ENCODE measurements at places on chromosomes 3 and 15.

GRCh38 chr3:144894576-144894975, 923.0 kb downstream of the DIPK2A start:
- DNase-seq = no peak

- DNase-seq = no peak
These were observed 59.9 kb upstream of the CORO2B start for GRCh38 chr15:68518785-68519430.

DNA sequence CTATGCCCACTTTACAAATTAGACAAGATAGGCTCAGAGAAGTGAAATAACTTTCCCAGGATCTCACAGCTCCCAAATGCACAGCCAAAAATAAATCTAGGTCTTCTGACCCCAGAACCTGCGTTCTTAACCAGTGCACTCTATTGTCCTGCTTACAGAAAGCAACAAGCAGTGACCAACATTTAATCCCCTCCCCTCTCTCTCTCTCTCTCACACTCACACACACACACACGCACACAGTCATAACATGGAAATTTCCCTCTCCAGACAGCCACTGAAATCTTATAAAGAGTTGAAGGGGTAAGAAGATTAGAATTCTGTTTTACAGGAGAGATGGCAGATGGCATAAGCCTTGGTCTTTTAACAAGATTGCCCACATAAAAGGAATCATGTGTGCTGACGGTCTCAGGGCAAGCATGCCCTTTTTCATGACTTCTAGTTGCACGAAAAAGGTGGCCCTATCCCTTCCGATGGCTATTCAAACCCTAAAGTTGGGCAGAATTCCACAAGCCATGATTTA, 29.4 kb downstream of the EOGT start:
- no peak for DNase-seq

DNA sequence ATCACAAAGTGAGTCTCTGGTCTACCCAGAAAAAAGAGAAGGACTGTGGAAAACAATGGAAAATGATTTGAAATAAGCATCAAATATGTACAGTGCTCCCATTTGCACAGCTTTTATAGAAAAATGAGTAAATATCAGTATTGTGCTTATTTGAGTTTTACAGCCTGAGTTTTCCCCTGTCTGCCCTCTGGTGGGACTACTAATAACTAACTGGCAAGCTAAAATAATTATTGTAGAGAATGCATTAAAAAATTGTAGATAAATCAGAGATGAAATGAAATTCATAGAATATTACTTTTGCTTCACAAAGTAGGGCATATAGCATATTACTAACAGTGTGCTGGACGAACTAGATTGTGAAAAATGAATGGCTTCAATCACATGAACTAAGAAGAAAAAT, 287.1 kb downstream of the NAALADL2 start:
- DNase-seq = no peak

- DNase-seq = no peak
These were observed 36.8 kb upstream of the NIT2 start for GRCh38 chr3:100297784-100298183.

- DNase-seq = no peak
These were observed 194.5 kb upstream of the GAP43 start for GRCh38 chr3:115428841-115429240.

GRCh38 chr3:49135499-49135898, 2.6 kb upstream of the LAMB2 start:
- DNase-seq = no peak

DNA sequence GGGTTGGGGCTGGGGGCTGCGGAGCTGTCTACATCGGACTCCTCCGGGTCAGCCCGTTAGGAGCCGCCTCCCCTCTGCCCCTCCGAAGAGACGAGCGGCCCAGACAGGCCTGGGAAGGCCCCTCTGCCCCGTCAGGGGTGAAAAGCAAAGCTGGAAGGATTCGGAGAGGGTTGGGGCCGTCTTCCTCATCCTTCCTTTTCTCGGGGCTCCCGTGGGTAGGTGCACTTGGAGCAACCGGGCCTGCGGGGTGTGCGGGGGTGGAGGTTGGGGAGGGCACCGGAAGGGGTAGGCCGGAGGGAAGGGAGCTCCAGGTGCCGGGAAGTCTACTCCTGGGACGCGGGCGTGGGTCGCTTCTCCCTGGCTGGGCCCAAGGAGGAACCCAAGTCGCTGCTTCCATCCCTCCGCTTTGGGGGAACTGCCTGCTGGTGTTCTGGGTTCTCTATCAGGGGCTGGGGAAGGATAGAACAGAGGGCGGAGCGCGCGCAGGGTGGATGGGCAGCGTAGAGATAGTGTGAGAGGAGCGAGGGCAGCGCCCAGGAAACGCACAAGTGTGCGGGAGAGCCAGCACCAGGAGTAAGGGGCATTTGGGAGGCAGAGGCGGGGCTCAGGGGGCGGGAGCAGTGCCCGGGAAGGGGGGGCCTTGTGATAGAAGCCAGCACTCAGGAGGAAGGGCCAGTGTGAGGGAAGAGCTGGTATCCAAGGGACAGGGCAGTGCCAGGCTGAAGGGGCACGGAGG, 590 bp downstream of the POLR2H start:
- DNase-seq = no peak

DNA sequence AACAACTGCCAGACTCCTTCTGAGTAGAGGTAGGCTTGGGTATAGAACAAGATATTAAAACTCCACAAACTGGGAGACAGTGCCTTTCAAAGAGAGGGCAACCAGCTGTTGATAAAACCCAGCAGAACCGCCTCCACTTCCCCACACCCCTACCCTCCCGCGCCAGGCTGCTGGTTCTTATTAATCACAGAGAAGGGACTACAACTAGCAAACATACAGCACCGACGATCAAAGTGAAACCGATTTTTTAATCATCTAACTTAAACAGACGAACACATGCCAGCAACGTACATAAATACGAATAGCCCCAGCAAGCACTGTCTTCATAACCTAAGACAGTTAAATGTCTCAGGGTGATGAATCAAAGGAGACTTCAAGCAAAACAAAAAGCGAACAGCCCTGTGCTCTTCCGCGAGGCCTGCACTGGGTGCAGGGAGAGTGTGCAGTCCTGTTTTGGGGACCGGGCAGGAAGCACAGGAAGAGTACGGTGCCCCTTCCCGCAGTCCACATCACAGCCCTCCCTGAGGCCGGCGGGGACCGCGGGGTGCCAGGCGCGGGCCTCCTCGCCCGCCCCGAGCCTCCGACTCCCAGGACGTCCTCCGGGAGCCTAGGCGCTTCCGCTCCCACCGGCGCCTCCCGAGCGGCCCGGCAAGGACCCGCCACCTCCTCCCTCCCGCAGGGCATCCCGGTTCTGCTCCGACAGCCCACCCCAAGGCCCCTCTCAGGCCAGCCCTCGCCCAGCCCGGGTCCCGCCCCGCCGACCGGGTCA, 75.1 kb upstream of the VGLL4 start:
- no peak for DNase-seq

DNA sequence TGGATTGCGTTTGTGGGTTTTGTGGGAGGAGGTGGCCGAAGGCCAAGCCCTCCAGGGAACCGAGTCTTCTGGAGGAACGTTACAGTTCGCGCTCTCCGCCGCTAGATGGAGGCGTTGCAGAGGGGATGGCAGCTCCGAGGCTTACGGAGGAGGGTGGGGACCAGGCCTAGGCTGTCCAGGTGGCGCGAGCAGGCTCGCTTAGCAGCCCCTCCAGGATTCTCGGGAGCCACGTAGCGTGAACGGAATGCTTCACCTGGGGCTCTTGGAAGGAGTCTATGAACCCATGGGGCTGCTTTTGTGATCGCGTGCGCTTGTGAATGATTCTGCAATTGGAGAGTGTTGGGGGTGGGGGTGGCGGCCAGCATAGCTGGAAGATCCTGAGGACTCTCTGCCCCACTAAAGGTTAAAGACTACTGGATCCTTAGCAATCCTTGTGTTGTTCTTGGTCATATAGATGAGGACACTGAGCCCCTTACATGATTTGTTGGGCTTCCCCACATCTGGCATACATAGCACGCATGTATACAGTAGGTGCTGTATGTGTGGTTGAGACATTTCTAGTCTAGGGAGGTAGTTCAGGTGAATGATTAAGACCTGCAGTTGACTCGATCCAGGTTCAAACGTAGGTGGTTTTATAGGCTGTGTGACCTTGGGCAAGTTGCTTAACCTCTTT, 25.7 kb downstream of the FAM3D start:
- DNase-seq = no peak

- peak; percentile 9 for DNase-seq
These were observed 37.7 kb downstream of the PLD1 start for GRCh38 chr3:171772427-171773056.

DNA sequence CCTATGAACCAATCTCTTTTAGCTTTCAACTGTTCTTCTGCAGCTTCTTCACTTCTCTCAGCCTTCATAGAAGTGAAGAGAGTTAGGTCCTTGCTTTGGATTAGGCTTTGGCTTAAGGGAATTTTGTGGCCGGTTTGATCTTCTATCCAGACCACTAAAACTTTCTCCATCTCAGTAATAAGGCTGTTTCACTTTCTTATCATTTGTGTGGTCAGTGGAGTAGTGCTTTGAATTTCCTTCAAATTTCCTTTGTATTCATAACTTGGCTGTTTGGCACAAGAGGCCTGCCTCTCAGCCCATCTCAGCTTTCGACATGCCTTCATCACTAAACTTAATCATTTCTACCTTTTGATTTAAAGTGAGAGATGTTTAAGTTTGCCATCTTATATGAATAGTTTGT, 21.7 kb downstream of the DZIP1L start:
- DNase-seq = no peak

All from activated CD4-positive, CD25-positive, alpha-beta regulatory T cell (primary cell).